ENCODE measurements at places on chromosomes 7 and 10.
A peak's percentile ranks its signal among the peaks of the same experiment; 100 is the strongest.

DNA sequence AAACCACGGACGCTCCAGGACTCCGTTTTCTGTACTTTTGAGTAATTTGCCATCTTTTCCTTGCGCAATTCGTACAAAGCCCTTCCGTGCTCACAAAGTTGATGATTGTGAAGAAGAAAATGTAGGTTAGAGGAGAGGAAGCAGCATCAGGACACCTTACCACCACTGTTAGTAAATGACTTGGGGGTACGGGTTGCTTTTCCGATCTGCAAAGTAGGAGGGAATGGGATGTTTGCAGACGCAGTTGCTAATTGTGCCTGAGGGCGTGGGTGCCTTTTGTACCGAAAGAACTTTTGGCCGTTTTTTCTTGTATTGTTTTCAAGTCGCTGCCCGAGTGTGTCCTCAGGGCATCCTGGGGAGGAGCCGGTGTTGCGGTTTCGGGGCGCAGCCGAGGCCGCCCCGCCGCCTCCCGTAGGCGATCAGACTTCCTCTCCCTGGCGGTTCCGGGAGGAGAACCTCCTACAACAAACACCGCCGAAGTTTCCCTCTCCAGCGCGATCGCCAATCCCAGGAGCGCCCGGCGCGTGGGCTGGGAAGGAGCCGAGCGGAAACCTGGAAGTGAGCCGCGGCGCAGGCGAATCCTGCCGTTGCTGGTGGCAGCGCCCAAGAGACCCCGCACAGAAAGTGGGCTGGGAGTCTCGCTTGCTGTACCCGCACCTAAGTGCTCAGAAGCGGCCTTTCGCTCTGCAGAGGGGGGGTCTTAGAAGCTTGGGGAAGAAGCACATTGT is 1.0 kb downstream of the PRR15 start:
- peak; percentile 22 for DNase-seq

DNA sequence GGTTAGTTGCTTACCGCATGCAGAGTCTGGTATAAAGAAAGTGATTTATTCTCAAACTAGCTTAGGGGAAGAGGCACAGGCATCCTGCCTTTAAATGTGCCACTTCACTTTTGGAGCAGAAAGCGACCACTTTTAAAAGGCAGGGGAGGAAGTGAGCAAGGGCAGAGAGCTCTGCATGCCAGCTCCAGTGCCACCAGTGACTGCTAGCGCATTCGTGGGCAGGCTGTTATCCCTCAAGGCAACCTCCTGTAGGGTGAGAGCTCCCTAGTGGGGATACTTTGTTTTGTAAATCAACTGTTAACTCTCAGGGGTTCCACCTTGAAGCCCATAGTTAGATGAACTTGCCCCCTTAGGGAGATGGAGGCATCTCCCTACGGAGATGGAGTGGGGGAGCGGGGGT is 29.4 kb upstream of the GRB10 start:
- DNase-seq = no peak

- DNase-seq = no peak
Measured at GRCh38 chr7:157017603-157018327, 7.3 kb upstream of the MNX1 start.

- DNase-seq = no peak
Measured at GRCh38 chr7:146249272-146249671, 132.7 kb downstream of the CNTNAP2 start.

DNA sequence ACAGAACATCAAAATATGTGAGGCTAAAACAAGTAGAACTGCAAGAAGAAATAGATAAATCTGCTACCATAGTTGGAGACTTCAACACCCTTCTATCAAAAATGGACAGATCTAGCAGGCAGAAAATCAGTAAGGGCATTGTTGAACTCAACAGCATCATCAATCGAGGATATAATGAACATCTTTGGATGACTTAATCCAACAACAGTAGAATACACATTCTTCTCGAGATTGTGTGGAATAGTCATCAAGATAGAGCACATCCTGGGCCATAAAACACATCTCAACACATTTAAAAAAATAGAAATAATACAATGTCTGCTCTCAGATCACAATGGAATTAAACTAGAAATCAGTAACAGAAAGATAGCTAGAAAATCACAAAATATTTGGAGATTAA is 9.9 kb downstream of the IGFBP1 start:
- DNase-seq = no peak

GRCh38 chr7:81560708-81561107 is 209.1 kb downstream of the HGF start:
- no peak for DNase-seq

- no peak for DNase-seq
Measured at GRCh38 chr7:135260930-135261721, 27.5 kb downstream of the STRA8 start.

- DNase-seq = peak; percentile 52
Measured at GRCh38 chr10:29714096-29714874, 79.5 kb upstream of the SVIL start.

- DNase-seq = no peak
Measured at GRCh38 chr10:70424320-70424719, 17.2 kb downstream of the NODAL start.

DNA sequence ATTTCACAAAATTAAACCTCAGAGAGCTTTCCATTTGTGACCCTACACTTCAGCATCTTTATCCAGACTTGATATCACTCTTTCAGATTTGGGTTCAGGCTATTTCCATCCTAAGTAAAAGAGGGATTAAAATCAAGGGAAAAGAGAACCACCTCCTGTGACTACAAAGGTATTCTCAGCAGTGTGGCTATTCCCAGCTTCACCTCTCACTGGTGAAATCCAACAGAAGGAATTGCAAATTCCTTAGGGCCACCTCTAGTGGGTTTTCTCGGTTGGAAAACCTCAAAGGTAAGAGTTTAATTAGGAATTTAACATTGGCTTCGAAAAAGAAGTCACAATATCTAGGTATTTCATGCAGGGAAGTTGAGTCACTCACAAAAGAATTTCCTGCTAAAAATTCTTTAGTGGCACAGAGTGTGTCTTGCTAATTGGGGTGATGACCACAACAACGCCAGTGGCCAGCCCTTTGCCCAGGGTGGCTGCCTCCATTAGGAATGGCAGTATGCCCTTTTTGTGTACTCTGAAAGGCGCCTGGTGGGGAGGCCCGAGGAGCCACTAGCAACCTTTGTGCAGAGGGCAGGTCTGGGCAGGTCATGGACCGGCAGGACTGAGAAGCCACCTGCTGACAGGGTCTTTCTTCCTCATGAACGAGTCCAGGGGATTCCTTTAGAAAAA is 52.2 kb downstream of the SEM1 start:
- DNase-seq = no peak

DNA sequence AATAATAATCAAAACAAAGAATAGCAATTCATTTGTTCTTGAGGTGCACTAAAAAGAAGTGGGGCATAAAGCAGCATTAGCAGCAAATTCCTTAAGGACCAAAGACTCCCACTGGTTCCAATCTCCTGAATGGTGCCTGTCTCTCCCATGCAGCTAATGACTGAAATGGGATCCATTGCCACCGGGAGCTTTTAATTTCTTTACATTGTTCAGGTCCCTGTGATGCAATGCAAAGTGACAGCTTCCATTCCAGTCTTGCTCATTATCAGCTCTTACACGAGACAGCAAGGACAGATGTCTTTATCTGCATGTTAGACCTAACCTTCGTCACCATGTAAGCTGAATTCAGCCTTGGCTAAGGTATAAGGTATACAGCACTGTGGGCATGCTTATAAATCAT is 148.1 kb downstream of the POU6F2 start:
- DNase-seq = no peak

DNA sequence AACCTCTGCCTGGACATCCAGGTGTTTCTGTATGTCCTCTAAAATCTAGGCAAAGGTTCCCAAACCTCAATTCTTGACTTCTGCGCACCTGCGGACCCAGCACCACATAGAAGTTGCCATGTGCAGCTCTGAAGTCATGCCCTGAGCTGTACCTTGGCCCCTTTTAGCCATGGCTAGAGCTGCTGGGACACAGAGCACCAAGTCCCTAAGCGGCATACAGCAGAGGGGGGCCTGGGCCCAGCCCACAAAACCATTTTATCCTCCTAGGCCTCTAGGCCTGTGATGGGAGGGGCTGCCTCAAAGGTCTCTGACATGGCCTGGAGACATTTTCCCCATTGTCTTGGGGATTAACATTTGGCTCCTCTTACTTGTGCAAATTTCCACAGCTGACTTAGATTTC is 14.6 kb downstream of the TMEM243 start:
- no peak for DNase-seq

DNA sequence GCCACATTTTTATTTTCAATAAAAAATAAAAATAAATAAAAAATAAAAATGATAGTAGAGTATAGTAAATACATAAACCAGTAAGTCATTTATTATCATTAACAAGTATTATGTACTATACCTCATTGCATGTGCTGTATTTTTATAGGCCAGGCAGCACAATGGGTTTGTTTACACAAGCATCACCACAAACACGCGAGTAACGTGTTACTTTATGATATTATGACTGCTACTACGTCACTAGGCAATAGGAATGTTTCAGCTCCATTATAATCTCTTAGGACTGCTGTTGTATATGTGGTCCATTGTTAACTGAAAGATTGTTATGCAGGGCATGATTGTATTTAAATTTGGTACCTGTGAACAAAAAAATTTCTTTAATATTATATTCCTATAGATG is 20.8 kb upstream of the SDHAF3 start:
- DNase-seq = no peak

GRCh38 chr7:88523645-88524044 is 217.0 kb upstream of the STEAP4 start:
- DNase-seq = no peak

DNA sequence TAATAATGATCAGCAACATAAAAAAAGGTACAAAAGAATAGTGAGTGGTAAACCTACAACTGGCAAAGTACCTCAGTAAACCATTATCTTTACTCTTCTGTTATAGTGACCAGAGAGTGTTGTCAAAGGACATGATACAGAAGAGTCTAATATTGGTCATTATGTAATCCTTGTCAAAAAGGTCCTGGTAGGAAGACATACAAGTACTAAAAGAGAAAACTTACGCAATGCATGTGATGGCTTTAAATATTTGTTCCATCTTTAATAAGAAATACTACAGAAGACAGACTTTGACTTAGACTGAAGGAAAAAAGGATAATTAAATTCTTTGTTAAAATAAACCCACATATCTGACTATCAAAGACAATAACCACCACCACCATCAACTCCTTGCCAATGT is 6.5 kb downstream of the DOCK4 start:
- DNase-seq = no peak

- no peak for DNase-seq
Measured at GRCh38 chr7:11374629-11375028, 401.0 kb downstream of the PHF14 start.

DNA sequence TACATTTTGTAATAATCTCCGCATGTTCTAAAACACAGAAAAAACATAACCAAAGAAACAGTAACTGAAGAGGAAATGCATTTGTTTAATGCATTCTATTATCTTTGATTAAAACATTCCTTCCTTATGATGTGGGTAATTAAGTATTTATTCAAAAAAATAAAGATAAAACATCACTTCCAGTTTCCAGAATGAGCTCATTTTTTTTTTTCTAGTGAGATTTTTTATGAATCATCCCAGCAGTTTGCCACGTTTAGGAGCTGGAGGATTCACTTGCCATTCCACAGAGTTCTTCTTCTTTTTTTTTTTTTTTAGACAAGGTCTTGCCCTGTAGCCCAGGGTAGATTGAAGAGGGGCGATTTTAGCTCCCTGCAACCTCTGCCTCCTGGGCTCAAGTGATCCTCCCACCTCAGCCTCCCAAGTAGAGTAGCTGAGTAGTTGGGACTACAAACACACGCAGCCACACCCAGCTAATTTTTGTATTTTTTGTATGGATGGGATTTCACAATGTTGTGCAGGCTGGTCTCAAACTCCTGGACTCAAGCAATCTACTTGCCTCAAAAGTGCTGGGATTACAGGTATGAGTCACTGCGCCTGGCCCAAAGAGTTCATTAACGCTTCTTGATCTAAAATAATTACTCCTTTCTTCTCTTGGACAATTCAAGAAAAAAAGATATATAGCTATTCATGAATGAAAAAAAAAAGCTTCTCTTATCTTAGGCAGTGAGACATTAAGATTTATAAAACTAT is 177.3 kb downstream of the DKK1 start:
- DNase-seq = peak; percentile 5

All from amniotic stem cell (primary cell).